Fibroblast of pulmonary artery (primary cell): ENCODE measurements at places on chromosomes 3 and 15.

DNA sequence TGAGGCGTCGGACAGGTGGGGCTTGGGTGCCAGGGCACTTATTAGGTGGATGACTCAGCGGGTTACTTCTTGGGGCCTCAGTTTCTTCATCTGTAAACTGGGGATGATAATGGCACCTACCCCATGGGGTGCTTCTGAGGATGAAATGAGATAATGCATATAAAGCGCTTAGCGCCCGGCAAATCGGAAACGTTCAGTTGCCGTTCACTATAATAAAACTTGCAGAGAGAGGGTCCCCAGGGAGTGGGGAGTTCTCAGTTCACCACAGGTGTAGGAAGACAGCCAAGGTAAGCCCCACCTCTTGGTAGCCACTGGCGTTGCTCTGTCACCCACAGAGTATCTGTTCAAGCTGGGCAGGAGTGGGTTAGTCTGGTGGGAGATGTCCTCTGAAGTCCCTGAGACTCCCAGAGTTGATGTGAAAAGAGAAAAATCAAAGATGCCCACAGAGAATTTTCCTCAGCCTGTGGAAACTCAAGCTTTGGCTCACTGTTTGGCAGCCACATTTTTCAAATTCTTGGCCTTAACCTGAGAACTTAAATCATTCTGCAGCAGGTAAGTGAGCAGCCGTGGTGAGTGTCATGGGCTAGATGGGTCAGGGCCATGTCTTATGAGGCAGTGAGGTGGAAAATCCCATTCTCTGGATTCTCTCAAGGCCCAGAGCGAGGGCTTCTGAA is 221.5 kb upstream of the BHLHE40 start:
- DNase-seq = no peak

DNA sequence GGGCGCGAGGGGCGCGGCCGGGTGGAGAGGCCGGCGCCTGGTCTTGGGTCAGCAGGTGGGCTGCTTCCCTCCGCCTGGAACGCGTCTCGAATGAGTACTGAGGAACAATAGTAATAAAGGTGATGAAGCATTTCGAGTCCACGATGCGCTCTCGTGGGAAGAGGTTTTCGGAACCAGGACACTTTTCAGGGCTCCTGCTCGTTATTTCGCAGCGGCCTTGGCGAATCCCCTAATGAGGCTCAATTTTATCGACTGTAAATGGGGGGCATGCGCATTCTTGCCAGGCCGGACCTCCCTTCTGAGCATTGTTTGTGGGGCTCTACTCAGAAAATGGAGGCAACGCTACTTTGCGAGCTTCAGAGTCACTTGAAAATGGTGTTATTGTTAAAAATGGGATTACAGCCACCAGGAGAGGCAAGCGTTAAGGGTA is 1.2 kb downstream of the NR2C2 start:
- DNase-seq = peak; percentile 14

DNA sequence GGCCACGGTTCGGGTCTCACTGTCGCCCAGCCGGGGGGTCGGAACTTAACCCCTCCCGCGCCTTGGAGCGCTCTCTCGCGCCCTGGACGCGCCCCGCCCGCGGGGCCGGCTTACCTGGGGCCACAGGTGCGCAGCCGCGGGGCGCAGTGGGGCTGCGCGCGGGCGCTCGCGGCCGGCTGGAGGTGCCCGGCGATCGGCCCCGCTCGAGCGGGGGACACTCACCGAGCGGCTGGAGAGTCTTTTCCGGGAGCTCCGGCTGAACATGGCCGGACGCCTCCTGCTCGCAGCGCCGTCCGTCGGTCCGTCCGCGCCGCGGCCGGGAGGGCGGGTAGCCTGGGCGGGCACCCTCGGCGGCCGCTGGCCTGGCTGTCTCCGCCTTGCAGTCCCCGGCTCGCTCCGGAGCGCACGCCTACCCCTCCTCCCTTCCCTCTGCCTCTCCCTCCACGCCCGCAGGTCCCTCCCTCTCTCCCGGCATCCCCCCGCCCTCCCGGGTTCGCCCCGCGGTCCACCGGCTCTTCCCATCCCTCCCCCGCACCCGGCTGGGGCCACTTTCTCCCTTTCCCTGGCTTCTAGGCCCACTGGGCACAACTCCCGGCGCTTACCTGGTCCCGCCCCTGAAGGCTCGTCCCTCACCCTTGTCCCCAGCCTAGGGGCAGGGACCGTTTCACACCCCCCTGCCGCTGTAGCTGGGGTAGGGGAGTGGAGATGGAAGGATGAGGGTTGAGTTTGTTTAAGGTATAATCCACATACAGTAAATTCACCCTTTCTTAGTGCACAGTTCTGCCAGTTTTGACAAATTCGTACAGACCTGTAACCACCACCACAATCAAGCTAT is 220.1 kb upstream of the PRICKLE2 start:
- peak; percentile 36 for DNase-seq

DNA sequence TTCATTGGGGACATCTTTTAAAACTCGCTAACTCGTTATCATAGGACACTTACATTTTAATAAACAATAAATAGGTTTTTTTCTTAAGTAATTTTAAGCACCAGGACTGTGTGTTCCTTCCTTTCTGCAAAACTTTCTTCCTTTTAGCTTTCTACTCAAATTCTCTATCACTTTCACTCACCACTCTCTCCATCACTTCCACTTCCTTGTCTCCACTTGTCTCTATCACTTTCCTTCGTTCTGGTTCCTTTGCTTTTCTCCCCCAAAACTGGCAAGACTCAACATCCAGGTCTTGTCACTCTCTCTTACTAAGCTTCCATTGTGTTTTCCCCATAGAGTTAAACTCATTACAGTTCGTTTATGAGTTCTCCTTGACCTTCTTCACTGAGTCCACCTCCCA is 99.0 kb downstream of the ZPLD1 start:
- DNase-seq = no peak

GRCh38 chr3:18201315-18201714 is 223.8 kb downstream of the SATB1 start:
- no peak for DNase-seq

DNA sequence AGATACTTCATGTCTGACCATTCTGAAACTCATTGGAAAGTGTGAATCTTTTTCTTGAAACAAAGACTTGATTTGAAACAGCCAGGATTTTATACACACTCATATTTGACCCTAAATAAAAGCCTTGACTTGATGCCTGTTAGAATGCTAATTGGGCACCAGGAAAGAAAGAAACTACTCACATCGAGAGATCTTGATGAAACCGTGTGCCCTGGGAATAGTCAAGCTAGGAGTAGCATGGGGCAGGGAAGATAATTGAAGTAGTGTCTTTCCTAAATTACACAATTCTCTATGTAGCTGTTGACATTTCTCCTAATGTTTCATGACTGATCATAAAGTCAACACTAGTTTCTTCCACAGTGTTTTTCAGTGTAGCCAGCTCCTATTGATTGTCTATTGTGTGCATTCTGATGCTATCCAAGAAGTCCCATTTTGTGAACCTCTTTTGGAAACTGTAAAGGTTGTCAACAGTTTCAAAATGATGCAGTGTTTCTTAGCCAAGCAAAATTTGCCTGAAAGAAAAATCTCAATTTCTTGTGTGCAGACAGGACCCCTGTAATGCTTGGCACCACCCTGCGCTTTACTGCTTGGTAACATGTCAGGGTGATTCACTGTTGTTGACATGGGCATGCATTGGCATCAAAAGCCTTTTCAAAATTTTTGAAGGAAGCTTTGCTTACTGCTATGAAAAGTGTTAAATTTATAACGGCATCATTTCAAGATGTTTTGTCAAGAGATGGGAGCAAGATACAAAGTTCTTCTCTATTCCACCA is 52.5 kb upstream of the OTOL1 start:
- no peak for DNase-seq

GRCh38 chr3:155425396-155425795 is 131.9 kb upstream of the STRIT1 start:
- DNase-seq = no peak

- no peak for DNase-seq
These were observed 505.8 kb downstream of the EPHA3 start for GRCh38 chr3:89613241-89613640.

DNA sequence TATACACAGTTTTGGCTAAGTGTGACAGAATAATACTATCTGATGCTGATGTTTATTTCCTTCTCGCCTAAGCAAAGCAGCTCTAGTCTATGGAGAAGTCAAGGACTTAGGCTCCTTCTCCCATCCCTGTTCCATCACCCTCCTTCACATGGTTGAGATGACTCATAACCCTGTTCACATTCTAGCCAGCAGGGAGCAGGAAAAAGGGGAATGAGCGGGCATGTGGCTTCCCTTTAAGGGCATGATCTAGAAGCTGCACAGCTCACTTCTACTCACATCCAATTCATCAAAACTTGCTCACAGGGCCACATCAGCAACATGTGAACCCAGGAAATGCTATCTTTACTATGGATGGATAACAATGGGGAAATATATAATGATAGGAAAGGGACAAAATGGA is 40.9 kb downstream of the CBLB start:
- DNase-seq = peak; percentile 90

GRCh38 chr3:5634411-5634810 is 446.9 kb downstream of the EDEM1 start:
- no peak for DNase-seq

DNA sequence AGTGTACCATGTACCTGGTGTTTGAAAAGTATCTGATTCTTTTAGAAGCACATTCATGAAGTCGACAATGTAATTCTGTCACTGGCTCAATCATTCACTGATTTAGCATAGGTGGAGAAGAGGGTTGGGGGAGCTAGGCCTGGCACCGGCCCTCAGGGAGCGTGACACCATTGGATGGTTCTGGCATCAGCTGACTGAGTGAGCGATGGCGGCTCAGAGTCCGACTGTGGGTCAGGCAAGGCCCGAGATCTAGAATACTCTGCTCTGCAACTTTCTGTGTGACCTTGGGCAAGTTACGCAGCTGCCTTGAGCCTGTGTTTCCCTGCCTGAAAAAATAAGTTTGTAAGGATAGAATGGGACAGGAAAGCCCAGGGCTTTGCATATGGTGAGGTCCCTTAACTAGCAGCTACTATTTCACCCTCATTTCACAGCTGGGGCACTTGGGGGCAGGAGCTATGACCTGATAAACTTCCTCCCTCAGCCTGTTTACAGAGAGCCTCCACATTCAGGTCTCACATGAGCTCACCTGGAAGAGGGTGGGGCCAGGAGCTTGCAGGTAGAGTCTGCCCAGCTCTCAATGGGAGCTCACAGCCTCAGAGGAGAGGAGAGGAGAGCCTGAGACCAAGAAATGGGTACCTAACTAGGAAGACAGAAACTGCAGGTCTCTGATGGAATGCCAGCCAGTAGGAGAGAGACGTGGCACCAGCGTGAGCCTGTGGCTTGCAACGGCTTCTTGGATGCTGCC is 153.7 kb upstream of the TLE3 start:
- DNase-seq = no peak

DNA sequence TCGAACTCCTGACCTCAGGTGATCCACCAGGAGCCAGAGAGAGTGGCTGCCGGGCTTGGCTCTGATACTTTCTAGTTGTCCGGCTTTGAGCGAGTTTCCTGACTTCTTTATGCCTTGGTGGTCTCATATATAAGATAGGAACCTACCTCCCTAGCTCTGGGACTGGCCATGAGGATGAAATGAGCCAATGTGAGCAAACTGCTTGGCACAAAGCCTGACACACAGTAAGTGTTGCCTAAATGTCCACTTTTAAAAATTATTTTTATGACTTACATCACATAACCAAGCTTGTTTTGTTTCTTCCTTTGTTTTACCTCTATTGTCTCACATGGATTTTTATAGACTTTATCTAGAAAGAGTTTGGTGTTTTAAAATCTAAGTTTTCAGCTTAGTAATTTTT is 42.1 kb upstream of the CCDC174 start:
- DNase-seq = peak; percentile 16

- DNase-seq = no peak
These were observed 11.9 kb downstream of the IQCB1 start for GRCh38 chr3:121822973-121823372.

DNA sequence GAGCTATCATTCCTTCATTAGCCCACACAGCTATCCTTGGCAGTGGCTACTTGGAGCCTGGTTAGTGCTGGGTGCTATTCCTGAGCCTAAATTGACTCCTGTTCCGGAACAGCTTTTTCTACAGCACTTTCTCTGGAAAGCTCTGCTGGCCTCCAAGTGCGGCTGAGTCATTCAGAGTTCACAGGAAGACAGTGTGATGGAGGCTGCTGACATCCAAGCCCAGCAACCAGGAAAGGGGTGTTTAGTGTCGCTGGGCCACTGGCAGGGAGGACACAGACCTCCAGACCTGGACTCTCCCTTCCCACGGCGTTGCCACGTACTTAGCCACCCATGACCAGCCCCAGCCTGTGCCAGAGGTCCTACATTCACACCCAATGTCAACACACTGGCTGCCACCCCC is 28.7 kb downstream of the CACNA2D2 start:
- peak; percentile 41 for DNase-seq

GRCh38 chr15:85517086-85517485 is 136.7 kb downstream of the AKAP13 start:
- no peak for DNase-seq

DNA sequence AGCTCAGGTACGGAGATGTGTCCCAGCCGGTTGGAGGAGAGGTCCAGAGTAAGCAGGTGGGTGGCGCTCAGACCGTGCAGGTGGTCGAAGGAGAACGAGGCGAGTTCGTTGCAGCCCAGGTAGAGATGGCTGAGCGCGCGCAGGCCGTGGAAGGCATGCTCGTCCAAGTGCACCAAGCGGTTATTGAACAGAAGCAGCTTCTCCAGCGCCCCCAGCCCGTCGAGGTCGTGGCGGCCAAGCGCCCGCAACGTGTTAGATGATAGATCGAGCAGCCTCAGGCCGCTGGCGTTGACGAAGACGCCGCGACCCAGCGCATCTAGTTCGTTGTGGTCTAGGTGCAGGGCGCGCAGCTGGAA is 648 bp downstream of the AMIGO3 start:
- DNase-seq = no peak
